ENCODE measurements at places on chromosomes 7 and 10. TPM values are rescaled to one million over a fixed set of nuclear protein-coding genes. Genes with fewer than 3 reads are reported as not detected.

DNA sequence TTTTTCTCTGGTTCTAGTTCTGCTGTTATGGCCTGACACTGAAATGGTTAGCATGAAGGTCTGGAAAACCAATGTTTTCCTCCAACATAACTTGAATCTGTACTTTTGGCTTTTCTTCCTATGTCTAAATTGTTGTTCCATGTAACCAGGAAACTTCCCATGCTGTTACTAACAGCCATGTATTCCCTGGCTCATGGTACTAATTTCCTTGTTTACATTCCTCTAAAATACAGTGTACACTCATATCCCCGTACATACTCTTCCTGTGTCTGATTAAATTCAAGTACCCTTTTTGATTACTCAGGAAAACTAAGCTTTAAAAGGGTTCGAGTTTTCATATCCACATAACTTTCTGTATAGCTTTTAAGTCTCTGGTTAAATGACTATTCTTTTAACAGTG lies 12.3 kb upstream of the ACSM6 start:
- no peaks in the 10 kb centered on the region for H3K27me3 ChIP-seq
- no peak for DNase-seq
- no peak overlapping the region for H3K4me3 ChIP-seq
- no peak overlapping the region for H3K27ac ChIP-seq
- no peaks in the 10 kb centered on the region for H3K4me1 ChIP-seq
- H3K36me3 ChIP-seq = no peaks in the 10 kb centered on the region

DNA sequence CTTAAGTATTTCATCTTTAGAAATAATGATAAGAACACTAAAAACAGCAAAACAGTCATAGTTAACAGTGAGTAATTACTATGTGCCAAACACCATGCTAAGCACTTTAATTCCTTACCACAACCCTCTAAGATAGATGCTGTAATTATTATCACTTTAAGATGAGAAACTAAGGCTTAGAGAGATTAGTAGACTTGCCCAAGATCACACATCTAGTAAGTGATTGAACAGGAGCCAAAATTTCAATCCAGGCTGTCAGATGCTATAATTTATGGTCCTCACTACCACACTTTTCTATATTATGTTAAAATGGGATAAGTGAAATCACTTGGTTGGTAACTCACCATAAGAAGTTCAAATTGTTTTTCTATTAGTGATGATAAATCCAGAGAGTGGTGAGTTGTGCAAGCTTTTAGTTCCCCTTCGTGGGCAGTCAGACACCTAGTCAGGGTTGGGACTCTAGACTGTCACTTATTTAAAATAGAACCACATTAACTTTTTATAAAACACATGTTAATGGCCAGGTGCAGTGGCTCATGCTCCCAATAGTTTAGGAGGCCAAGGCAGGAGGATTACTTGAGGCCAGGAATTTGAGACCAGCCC lies 85.9 kb upstream of the GATA3 start:
- H3K36me3 ChIP-seq = no peaks in the 10 kb centered on the region
- no peak overlapping the region for H3K4me3 ChIP-seq
- no peaks in the 10 kb centered on the region for H3K4me1 ChIP-seq
- H3K27ac ChIP-seq = no peak overlapping the region

GRCh38 chr7:27071622-27072390 lies 24.0 kb downstream of the HOXA1 start:
- no peak for DNase-seq
- H3K4me1 ChIP-seq = no peaks in the 10 kb centered on the region
- H3K36me3 ChIP-seq = no peaks in the 10 kb centered on the region

- no peaks in the 10 kb centered on the region for H3K36me3 ChIP-seq
- no peaks in the 10 kb centered on the region for H3K4me1 ChIP-seq
- H3K4me3 ChIP-seq = no peak overlapping the region
- H3K27me3 ChIP-seq = no peaks in the 10 kb centered on the region
- no peak overlapping the region for H3K27ac ChIP-seq
Measured at GRCh38 chr7:3805151-3805550, 504.1 kb downstream of the SDK1 start.

DNA sequence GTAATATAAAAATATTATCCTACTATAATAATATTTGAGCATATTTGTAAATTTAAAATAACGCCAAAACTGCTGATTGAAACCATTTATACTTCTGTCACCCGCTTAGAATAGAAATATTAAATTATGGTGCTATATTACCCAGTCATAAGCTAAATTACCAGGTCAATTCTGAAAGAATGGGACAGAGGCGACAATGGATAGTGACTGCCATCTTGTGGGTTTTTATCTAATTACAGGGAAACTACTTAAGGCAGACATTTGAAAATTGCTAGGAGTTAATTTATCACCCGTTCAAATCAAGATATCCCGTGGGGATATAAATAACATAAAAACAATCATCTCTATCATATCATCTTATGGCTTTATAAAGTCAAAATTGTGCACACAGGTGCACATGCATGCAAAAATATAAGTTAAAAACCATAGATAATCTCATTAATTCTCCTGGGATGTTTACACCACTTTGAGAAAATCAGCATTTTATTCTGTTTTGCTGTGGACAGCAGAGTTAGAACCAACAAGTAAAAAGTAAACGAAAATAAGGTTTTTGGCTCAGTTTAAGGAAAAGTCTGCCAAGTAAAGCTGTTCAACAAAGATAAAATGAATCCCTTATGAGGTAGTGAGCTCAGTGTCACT lies 41.3 kb upstream of the HPSE2 start:
- H3K27me3 ChIP-seq = no peaks in the 10 kb centered on the region
- H3K4me1 ChIP-seq = no peaks in the 10 kb centered on the region
- H3K36me3 ChIP-seq = no peaks in the 10 kb centered on the region
- H3K4me3 ChIP-seq = no peak overlapping the region

DNA sequence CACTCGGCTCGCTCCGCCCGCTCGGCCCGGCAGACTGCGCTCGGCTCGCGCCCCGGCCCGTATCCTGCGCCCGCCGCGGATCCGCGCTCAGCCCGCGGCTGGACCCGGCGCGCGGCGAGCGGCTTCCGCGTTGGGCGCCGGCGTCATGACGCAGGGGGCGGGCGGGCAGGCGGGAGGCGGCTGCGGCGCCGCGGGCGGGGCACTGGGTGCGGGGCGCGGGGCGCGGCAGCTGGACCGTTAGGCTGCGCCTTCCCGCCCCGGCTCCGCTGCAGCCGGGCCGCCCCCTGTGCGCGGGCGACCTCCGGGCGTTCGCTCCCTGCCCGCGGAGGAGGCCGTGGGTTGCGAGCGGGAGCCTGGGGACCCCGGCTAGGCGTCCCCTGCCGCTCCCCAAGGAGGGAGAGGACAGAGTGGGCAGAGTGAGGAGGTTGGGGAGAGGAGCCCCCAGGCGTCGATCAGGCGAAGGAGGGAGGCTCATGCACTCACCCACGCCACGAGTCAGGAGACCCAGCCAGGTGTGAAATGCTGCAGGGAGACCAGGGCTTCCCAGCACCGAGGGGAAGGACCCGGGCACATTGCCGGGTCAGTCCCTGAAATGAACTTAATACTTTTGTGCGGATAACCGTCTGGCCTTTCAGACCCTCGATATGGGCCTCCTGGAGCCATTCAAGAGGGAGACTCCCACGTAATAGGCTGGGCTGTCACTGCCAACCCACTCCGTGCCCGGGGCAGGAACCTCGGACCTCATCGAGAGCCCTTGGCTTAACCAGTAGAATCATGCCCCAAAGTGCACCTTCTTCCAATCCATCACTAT lies at the start of gene PIP4K2A:
Gene PIP4K2A, minus strand, starts transcription at position 100 of the 811 bp plus-strand sequence. CDS start 252 bp downstream, outside the sequence.
- H3K27me3 ChIP-seq = no peaks in the 10 kb centered on the region
- peak within 1 kb of the TSS; percentile 88 for H3K4me3 ChIP-seq
- no peaks in the 10 kb centered on the region for H3K4me1 ChIP-seq
- H3K36me3 ChIP-seq = no peaks in the 10 kb centered on the region
- peak within 1 kb of the TSS; percentile 90 for H3K27ac ChIP-seq

- H3K27me3 ChIP-seq = no peaks in the 10 kb centered on the region
- H3K36me3 ChIP-seq = peaks cover 74% of the 10 kb centered on the region
- no peaks in the 10 kb centered on the region for H3K4me1 ChIP-seq
- no peak for DNase-seq
- no peak overlapping the region for H3K4me3 ChIP-seq
Measured at GRCh38 chr10:73501651-73502050, 5.8 kb upstream of the PPP3CB start.

GRCh38 chr10:107103174-107104025 lies 61.1 kb downstream of the SORCS1 start:
- H3K4me3 ChIP-seq = no peak overlapping the region
- H3K4me1 ChIP-seq = no peaks in the 10 kb centered on the region
- H3K27ac ChIP-seq = no peak overlapping the region
- DNase-seq = no peak
- no peaks in the 10 kb centered on the region for H3K36me3 ChIP-seq
- no peaks in the 10 kb centered on the region for H3K27me3 ChIP-seq

DNA sequence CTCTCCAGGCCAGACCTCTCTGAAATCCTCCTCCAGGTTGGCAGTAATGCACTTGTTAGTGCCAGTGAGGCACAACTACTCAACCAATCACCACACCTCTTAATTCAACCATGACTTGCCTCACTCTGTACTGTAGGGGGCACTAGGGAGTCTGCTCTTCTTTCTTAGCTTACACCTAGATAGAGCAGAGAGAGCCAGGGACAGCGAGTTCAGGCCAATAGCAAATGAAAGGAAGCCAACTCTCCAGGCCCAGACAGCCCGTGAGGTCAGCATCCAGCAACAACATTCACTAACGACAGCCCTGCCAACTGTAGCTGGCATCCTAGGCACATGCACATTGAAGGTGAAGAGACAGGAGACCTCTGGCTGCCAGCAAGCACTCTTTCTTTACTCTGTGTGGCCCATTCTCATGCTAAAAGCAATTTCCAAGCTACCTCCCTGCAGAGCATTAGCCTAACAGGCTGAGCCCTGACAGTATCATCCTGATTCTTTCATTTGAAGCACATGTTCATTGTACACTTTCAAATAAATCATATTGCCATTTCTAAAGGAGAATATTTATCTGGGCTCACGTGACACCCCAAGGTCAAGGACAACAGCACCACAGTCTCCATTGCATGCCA lies 136.3 kb downstream of the DPY19L1 start:
- H3K4me1 ChIP-seq = no peaks in the 10 kb centered on the region
- H3K27ac ChIP-seq = no peak overlapping the region
- no peaks in the 10 kb centered on the region for H3K27me3 ChIP-seq
- DNase-seq = no peak
- H3K36me3 ChIP-seq = no peaks in the 10 kb centered on the region

- DNase-seq = no peak
- no peak overlapping the region for H3K4me3 ChIP-seq
- H3K4me1 ChIP-seq = no peaks in the 10 kb centered on the region
- no peaks in the 10 kb centered on the region for H3K36me3 ChIP-seq
Measured at GRCh38 chr7:7612519-7612918, 28.0 kb upstream of the UMAD1 start.

DNA sequence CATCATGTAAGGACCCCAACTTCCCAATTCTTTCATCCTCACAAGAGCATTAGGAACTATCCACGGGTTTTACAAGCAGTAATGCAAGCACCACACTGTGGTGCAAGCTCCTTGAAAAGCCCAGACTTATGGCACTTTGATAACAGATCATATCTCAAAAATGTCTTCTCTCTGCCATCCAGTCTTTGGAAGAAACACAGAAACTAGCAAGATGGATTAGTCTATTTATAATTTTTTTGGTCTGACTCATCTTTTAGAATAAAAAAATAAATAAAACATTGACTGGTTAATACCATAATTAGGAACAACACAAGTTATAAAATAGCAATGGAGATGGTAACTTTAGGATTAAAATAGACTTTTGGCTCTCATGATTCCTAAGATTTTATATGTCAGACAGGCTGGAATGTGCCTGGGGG lies 49.0 kb upstream of the CALD1 start:
- no peaks in the 10 kb centered on the region for H3K27me3 ChIP-seq
- peak overlapping the region; percentile 70 for H3K27ac ChIP-seq
- H3K36me3 ChIP-seq = no peaks in the 10 kb centered on the region
- H3K4me3 ChIP-seq = no peak overlapping the region
- no peak for DNase-seq

- peak overlapping the region; percentile 94 for H3K27ac ChIP-seq
- no peaks in the 10 kb centered on the region for H3K27me3 ChIP-seq
- no peaks in the 10 kb centered on the region for H3K36me3 ChIP-seq
Measured at GRCh38 chr10:6203331-6204062, 765 bp downstream of the PFKFB3 start.

GRCh38 chr10:77857272-77857671 lies 69.3 kb downstream of the DLG5 start:
- no peaks in the 10 kb centered on the region for H3K27me3 ChIP-seq
- H3K36me3 ChIP-seq = no peaks in the 10 kb centered on the region
- DNase-seq = no peak
- no peaks in the 10 kb centered on the region for H3K4me1 ChIP-seq
- H3K27ac ChIP-seq = no peak overlapping the region

GRCh38 chr10:116154651-116155050 lies 118.4 kb downstream of the GFRA1 start:
- no peaks in the 10 kb centered on the region for H3K36me3 ChIP-seq
- DNase-seq = no peak
- no peaks in the 10 kb centered on the region for H3K27me3 ChIP-seq
- no peaks in the 10 kb centered on the region for H3K4me1 ChIP-seq
- no peak overlapping the region for H3K4me3 ChIP-seq

DNA sequence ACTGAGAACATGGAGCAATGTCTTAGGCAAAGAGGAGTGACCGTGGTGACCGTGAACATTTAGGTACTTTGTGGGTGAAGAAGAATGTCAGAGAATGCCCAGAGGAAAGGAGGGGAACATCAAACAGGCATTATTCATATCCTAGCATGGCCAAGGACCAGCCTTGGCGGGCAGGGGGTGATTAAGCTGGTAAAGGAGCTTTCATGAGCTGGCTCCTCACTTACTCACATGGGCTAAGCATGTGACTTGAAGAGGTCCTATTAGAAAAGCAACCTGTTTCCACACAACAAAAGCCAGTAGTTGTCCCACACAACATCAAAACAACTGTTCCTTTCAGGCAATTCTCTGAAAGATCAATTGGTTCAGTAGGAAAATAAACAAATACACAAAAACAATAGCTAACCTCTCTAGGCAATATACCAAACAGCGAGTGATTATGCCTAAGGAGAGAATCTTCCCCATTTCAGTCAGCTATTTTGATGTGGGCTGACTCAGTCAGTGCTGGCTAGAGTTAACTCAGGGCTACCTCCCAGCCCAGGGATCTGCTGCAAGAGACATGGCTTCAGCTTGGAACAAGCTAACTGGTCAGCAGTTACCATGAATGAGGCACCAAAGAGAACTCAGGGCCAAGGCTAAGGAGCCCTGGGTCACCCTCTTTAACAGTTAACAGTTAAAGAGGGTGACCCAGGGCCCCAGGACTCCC lies 283.5 kb downstream of the ARHGAP12 start:
- no peak overlapping the region for H3K4me3 ChIP-seq
- no peak for DNase-seq
- no peaks in the 10 kb centered on the region for H3K36me3 ChIP-seq
- H3K27me3 ChIP-seq = no peaks in the 10 kb centered on the region

DNA sequence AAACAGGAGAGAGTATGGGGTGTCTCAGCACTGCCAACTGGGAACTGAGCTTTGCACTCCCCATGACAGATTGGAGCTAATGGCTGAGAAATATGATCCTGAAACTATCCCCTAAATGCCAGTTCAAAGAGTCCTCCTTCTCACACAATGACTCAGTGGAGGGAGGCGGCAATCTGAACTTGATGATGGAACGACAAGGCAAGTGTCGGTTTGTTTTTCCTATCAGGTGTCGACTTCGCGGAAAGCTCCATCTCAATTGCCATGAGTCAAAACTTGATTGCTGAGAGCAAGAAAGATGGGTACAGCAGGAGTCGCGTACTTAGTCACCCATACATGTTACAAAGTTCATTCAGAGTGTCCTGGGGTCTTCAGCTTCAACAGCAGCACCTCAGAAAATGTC lies 52.5 kb downstream of the NPY start:
- H3K27ac ChIP-seq = no peak overlapping the region
- DNase-seq = no peak
- H3K4me3 ChIP-seq = no peak overlapping the region
- no peaks in the 10 kb centered on the region for H3K36me3 ChIP-seq
- H3K27me3 ChIP-seq = no peaks in the 10 kb centered on the region

The CALD1 gene
- 70.0 TPM for total RNA-seq

The BUD31 gene
- 82.0 TPM for total RNA-seq

The GPR141 gene
- total RNA-seq = not detected

The SVIL gene
- total RNA-seq = 66.8 TPM

The GALNT17 gene
- 17.3 TPM for total RNA-seq

The AFAP1L2 gene
- 6.5 TPM for total RNA-seq

The OR13A1 gene
- not detected for total RNA-seq
